ENCODE measurements at places on chromosomes 16 and 17.

GRCh38 chr17:80337195-80337895 is 76.7 kb downstream of the RNF213 start:
- DNase-seq, result no peak

DNA sequence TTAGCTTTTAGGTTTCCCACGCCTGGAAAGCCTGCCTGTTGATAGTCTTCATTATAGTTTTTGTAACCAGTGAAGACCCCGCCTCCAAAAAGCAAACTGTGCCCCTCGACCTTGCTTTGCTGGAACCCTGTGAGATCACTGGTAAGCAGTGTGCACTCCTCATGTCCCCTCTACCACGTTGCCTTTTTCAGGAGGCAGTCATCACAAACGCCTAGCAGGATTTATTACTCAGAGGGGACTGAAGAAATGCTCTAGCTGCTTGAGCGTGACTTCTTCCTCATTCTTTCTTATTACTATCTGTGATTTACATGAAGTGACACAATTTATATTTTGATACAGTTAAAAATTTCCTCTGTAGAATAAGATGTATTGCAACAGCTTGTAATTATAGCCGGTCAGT is 6.5 kb upstream of the KRTAP3-1 start:
- no peak for DNase-seq

- no peak for DNase-seq
Observed at GRCh38 chr17:32970281-32970680, 21.4 kb upstream of the SPACA3 start.

- no peak for DNase-seq
Observed at GRCh38 chr17:2240541-2240940, 63.0 kb downstream of the SMG6 start.

DNA sequence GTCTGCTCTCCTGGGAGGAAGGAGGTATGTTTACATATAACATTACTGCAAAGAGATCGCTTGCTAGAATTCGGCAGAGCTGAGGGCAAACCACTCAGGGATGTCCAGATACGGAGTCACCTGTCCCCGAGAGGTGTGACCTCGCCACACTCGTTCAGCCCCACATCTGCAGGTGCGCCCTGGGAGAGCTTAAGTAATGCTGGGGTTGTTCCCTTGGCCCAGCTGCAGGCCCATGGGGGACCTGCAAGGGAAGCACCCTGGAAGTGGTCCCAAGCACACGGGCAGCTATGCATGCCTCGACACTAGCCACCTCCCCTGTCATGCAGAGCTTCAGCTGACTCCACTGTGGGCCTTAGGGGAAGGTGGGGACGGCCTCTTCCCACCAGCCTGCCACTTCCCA is 22.2 kb downstream of the USP22 start:
- no peak for DNase-seq

GRCh38 chr17:73311428-73311780 is 397 bp downstream of the CDC42EP4 start:
- no peak for DNase-seq

DNA sequence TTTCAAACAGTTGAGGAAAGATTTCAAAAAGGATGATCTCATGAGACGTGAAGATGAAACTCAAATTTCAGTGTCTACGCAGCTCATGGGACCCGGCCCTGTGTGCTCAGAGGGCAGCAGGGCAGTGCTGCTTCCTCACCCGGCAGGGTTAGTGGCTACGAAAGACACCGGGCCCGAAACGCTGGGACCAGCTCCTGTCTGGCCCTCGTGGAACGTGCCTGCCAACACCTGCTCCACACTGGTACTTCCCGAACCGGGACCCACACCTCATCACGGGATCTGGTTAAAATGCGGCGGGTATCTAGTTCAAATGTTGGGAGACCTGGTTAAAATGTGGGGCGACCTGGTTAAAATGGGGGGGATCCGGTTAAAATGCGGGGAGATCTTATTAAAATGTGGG is 18.7 kb downstream of the DNASE1 start:
- DNase-seq, result no peak

GRCh38 chr16:54846766-54847165 is 83.9 kb upstream of the IRX5 start:
- no peak for DNase-seq

GRCh38 chr16:24345704-24346103 is 89.6 kb downstream of the CACNG3 start:
- no peak for DNase-seq

- DNase-seq, result no peak
Observed at GRCh38 chr17:82862191-82862590, 22.4 kb upstream of the ZNF750 start.

DNA sequence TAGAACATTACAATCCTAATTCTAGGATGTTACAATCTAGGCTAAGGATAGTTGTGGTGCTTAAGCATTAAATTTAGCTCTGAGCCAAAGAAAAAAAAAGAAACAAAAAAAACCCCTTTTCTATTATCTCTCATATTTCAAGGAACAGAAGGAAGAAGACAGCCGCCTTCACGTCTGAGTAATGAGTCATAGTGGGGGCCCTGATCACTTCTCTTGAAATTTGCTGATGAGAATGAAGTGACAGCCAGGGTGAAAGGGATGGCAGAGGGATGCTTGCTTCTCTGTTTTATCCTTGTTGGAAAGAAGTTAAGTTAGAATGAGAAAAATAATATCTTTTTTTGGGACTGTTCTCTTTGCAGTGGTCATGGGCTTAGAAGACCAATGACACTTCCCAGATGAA is 82.6 kb upstream of the MPHOSPH6 start:
- DNase-seq, result no peak

- DNase-seq, result peak; percentile 12
Observed at GRCh38 chr17:3535253-3535995, 22.2 kb downstream of the TRPV3 start.

- no peak for DNase-seq
Observed at GRCh38 chr17:21201298-21201595, 12.7 kb downstream of the TMEM11 start.

- peak; percentile 3 for DNase-seq
Observed at GRCh38 chr16:27177031-27177774, 26.1 kb upstream of the KDM8 start.

- no peak for DNase-seq
Observed at GRCh38 chr16:24075931-24076716, 180.0 kb upstream of the CACNG3 start.

DNA sequence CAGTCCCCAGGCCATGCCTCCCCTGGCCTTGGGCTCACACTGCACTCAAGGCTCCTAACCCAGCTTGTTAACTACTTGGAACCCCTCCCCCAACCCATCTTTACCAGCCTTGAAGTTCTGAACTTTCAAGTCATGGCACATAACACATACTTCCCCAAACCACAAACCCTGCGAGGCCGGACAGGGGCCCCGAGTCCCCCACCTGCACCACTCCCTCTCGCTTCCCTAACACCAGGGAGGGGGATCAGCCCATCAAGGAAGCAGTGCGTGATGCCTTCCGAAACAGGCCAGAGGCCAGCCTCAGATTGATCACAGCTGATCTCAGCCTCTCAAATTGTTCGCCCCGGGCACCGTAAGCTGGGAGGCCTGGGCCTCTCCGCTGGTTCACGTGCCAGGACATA is 3.0 kb upstream of the NLRC3 start:
- no peak for DNase-seq

DNA sequence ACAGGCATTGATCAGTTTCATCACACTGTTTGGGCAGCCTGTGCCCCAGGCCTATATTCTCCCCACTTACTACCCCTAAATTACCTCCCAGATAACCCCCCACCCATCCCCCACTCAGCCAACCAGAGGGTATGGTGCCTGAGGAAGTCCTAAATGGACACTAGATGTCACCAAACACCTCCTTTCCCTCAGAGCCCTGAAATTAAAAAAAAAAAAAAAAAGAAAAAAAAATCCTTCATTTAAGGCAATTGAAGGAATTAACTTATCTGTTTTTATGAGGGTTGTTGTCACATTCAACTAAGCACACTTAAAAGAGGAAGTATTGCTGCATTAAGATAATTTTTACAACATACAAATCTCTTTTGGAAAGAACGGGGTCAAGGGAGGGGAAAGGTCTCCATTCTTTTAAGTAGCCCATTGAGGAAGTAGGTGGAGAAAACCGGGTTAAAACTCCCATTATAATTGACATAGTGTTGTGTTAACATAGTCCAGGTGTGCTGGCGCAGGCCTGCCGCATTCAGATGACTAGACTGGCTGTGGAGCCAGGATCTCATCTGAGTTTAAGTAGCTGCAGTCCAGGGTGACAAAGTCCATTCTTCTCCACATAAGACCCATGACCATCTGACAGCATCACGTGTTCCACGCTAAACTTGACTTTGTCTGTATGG is 46.3 kb downstream of the SNX11 start:
- no peak for DNase-seq

DNA sequence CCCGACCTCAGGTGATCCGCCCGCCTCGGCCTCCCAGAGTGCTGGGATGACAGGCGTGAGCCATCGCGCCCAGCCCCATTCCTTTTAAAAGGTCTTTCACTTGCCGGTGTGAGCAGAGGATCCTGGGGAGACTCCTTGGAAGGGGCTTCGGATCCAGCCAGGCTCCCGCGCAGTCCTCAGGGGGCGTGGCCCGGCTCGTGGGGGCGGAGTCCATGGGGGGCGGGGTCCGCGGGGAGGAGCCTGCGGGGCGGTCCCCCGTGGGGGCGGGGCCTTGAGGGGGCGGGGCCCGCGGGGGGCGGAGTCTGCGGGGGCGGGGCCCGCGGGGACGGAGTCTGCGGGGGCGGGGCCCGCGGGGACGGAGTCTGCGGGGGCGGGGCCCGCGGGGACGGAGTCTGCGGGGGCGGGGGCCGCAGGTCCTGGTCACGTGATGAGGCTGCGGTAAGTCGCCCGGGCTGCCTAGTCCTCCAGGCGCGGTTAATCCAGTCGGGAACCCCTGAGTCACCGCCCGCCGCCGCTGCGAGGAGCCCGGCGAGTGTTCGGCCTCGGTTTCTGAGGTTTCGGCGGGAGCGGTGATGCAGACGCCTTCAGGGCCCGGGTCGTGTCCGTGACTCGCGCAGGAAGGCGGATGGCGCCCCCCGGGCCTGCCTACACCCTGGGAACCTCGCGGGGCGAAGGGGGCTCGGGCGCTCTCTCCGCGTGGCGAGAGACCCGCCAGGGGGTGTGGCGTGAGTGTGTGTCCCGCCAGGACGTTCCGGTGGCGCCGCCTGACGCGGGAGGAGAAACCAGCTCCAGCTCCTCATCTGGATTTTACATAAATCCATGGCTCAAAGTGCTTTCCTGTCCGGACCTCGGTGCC is 23.6 kb upstream of the ABR start:
- no peak for DNase-seq

Measured in stimulated activated CD8-positive, alpha-beta memory T cell treated with anti-CD3 and anti-CD28 coated beads, Interleukin-4, amount 100 ng/mL, for 4 hours (primary cell).